Activated CD8-positive, alpha-beta memory T cell treated with anti-CD3 and anti-CD28 coated beads for 1 hour (primary cell): ENCODE measurements at places on chromosomes 7 and 10.
A peak's percentile ranks its signal among the peaks of the same experiment; 100 is the strongest.

GRCh38 chr10:34816085-34816496 lies 995 bp upstream of the PARD3 start:
- DNase-seq = no peak

DNA sequence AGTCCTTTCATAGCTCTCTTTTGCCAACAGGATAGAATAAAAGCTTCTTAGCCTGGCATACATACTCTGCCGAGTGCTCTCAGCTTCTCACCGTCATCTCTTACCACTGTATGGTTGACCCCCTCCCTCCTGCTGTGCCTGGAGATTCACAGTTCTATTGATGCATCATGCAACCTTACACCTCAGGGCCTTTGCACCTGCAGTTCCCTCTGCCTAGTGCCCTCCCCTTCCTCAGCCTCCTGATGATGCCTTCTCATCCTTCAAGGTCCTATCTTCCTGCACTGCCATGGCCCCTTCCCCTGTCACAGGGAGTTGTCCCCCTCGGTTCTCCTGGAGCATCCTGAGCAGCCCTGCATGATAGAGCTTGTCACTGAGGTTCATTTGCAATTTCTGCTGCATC lies 81.5 kb downstream of the CDH23 start:
- no peak for DNase-seq

DNA sequence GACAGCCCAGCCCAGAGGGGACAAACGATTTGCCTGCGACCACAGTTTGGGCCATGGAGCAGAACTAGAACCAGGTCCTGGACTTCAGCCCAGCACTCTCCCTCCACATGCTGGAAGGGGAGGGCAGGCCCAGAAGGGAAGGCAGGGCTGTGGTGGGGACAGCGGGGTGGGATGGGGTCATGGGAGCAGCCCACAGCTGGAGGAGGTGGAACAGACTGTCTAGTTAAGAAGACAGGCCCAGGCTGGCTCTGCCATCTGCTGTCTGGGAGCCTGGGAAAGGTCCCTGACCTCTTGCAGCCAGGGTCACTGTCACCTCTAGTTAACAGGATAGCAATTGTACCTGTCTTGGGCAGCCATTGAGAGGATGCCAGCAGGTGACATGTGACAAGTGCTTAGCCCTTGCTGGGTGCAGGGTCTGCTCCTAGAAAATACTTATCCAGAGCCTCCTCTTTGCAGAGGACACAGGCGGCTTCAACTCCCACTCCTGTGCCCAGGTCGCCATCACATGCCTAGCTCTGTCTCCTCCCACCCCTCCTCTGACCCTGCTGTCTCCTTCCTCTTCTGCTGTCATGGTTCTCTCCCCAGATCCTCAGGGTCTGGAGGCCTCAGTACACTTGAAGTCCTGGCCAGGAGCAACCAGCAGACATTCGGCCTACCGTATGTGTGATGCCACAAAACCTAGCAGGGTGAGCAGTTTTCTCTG lies 37.0 kb upstream of the CHST15 start:
- DNase-seq = no peak

DNA sequence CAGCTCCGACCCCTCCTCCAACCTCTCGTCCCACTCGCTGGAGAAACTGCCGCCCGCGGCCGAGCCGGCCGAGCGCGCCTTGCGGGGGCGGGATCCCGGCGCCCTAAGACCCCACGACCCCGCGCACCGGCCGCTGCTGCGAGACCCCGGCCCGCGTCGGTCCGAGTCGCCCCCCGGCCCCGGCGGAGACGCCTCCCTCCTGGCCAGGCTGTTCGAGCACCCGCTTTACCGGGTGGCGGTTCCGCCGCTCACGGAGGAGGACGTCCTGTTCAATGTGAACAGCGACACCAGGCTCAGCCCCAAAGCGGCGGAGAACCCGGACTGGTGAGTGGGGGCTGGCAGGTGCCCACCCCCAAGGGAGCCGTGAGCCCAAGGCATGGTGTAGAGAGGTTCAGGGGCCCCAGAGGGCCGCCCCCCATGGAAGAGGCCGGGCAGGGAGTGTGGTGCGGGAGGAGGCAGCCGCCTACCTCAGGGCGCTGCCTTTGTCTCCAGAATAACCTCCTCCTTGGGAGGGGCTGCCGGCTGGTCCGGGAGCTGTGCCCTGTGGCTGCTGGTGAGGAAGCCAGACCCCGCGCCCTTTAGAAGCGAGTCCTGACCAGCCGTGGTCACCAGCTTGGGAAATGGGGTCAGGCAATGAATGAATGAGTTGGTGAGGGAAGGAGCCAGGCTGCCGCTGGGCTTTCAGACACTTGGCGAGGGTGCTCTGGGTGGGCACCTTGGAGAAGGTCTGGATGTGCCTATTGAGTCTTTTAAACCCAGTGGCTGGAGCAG lies 1.3 kb downstream of the FAM20C start:
- DNase-seq = no peak

DNA sequence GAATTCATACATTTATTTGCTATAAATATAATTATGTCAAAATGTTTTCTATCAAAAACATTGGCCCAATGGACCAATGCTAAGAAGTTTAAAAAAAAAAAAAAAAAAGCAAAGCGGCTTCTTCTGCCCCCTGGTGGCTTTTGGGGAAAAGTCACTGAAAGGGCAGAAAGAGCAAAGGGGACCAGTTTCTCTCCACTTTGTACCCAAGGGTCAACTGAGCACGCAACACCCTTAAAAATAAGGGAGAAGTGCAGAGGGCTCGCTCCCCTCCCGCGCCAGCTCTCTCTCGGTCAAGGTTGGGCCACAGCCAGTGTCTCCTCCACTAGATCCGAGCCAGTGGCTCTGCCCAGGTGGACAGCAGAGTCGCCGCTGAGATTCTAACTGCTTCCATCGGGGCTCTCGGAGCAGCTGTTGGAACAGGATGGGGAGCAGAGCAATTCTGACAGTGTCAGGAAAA lies 136.4 kb upstream of the FGFR2 start:
- no peak for DNase-seq

DNA sequence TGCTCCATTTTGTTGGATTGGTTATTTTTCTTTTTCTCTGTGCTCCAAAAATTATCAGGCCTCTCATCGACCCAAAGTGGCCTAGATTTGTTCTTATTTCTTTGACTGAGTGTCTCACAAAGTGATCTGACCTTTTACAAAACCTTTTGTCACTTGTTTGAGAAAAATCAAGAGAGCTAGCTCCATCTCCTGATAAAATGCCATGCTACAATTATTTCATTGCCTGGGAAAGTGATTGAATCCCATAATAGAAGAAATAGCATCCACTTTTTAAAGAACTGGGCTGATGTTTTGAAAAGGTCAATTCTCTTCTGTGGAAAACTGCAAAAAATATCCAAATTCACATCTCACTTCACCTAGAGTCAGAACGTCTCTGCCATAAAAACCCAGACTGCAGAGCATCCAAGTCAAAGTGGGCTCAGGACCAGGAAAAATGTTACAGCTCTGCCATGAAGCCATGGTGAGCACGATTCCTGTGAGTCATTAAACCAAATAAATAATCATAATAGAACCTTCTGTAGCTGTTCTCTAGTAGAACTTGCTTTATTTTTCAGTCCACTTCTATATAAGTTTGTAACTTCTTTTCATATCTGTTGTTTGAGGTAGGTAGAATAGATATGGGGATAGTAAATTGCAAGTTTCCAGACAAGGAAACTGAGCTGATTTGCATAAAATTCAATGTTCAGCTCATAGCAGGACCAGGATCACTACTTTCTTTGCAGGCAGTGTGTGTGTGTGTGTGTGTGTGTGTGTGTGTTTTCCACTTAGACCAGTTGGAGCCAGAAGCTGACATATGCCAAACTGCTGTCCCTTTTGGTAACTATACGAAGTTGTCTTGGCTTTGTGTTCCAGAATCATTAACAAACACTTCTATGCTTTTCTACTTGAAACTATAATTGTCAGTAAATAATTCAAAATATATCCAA lies 632.5 kb upstream of the ANKRD30A start:
- DNase-seq = no peak

GRCh38 chr10:97515271-97515978 lies 16.7 kb downstream of the UBTD1 start:
- DNase-seq = no peak

DNA sequence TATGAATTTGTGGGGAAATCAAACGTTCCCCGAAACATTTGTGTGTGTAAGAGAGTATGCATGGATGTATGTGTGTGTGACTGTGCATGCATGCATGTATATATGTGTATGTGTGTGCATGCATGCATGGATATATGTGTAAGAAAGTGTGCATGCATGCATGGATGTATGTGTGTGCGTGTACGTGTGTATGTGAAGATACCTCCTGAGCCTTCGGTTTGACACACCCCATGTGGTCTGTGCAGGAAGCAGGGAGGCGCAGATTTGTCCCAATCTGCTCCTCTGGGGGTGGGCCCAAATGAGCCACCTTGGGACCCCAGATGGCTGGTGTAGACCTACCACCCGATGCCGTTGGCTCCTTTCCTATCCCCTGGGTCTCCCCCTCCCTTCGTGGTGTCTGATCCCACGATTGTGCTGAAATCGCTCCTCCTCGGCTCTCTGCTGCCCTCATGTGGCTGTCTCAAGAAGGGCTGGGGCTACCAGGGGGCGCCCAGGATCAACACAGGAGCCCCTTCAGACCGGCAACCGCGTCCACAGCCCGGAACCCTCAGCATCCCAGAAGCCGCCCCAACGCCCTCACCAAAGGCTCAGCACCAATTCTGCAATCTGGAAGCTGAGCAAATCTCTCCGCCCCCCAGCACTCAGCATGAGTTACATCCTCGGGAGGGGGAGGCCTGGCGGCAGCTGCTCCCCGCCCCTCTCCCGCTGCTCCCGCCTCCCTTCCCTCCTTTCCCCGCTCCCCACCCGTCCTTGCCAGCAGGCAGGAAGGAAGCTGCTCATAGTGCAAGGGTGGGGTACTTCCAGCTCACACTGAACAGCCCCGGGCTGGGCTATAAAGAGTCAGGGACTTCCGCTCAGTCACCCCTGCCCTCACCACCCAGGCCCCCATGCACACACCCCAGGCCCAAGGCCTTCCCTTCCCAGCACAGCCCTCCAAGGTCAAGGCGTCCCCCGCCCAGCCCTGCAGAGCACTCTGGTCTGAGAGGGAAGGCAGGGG lies 2.3 kb upstream of the NOS3 start:
- DNase-seq = peak; percentile 45

DNA sequence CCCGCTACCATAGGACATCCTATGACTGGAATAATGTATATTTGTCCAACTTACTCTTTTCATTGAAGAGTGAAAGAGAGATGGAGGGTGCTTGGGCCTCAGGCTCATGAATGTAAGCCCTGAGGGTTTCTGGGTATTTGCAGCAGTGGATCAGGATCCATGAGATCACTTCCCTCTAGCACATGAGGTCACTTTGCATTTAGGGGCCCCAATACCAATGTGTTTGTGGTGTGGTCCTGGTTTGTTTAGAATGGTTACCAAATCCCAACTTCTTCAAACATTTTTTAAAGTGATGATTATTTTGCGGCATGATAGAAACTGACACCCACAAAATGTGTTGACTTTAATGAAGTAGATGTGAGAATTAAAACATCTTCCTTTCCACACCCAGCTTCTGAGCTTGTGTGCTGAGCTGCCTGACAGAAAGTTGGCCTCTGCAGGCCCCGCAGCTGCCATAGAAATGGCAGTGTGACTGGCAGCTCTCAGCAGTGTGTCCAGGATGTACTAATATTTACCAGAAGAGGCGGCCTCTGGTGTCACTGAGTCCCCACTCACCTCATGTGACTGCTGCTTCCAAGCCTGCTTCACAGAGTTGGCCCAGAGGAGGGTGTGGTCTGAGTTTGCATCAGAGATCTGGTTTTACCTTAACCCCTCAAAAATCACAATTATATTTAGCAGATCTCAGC lies 447.6 kb upstream of the NPVF start:
- DNase-seq = no peak

- no peak for DNase-seq
These were observed 278.8 kb upstream of the PPP2R2D start for GRCh38 chr10:131621784-131622624.

DNA sequence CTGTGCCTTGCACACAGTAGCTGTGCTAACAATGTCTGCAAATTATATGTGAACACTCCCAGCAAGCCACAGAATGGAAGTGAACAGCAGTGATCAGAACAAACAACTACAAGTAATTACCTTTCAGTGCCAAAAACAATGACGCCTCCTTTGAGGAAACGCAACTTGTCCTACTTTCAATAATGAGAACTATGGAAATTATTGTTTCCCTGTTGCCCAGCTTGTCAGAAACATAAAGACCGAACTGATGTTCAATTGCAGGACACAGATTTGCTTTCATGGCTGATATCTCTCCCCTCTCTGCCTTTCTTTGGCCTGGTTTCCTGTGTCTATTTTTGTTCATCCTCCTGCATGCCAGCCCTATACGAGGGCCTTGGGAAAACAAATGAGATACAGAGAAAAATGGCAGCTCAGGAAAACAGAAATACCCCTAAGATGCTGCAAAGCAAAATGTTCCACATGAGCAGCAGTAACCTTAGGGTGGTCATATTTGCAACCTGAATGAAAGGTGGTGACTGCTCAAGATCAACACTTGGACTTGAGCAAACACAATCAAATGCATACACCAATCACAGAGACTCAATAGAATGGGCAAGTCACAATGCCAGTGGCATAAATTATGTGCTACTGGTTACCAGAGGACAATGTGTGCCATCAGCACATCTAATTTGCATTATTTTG lies 26.8 kb downstream of the COBL start:
- no peak for DNase-seq

GRCh38 chr10:75238182-75239095 lies 2.7 kb upstream of the COMTD1 start:
- DNase-seq = no peak

GRCh38 chr10:26799342-26799741 lies 61.4 kb downstream of the ABI1 start:
- no peak for DNase-seq

- no peak for DNase-seq
These were observed 100.8 kb downstream of the CTTNBP2 start for GRCh38 chr7:117772421-117772820.

DNA sequence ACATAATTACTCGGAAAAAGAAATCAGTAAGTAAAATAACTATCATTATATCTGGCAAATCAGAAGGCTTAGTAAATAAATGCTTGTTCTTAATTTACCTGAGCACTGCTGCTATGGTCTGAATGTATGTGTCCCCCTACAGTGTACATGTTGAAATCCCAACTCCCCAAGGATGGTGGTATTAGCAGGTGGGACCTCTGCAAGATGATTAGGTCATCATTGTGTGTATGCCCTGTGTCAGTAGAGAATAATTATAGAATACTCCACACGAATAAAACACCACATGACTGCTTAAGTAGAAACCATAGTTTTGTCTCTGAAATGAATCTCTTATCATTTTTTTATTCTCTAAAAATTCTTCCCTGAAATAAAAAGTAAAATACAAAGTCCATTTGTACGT lies 101.6 kb downstream of the RNF133 start:
- no peak for DNase-seq

DNA sequence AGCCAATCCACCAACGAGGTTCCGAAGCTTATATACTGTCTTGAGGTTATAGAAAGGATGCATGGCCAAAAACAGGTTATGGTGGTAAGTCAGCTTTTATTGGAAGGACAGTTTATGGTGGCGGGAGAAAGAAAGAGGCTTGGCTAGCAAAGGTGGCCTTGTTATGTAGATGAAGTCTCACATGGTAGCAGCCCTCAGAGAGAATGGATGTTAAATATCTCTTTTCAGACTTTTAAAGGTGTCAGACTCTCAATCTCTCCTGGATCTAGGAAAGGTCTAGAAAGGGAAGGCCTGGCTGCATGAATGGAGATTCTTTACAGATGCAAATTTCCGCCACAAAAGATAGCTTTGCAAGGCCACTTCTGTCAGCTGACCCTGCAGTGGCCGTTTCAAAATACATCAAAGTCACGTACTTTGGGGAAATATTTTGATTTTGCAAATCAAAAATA lies 333.8 kb downstream of the GALNT17 start:
- no peak for DNase-seq
